ENCODE measurements at places on chromosomes 3 and 15. TPM values are rescaled to one million over a fixed set of nuclear protein-coding genes. Genes with fewer than 3 reads are reported as not detected.
A peak's percentile ranks its signal among the peaks of the same experiment; 100 is the strongest.

DNA sequence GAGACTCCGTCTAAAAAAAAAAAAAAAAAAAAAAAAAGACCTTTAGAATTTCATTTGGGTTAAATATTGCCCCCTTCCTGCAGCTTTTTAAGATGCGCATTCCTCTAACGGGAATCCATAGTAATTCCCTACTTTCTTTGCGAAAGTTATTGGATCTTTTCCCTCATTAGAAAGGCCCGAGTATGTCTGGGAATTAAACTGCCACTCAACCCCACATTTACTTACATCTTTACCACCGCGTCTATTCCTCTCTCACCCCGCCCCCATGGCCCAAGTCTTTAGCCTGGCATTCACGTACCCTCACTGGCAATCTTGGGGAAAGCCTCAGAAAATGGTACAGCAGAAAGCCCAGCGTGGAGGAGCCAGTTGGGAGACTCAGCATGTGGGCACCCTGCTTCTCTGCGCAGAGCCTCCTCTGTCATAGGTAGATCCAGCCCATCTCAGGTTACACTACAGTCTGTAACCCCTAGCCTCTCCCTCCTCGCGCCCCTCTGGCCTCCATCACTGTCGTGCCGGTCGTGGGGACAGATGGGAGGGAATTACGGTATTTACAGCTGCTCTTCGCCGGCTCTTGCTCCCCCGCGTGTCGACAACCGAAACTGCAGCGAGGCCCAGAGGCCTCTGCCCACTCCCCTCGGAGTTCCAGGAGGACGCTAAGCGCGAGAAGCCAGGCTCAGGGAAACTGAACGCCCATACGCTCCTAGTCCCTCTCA lies 6.4 kb upstream of the ANKDD1A start:
- peak; percentile 91 for DNase-seq

GRCh38 chr3:15638891-15639262 lies 37.3 kb downstream of the BTD start:
- no peak for DNase-seq

DNA sequence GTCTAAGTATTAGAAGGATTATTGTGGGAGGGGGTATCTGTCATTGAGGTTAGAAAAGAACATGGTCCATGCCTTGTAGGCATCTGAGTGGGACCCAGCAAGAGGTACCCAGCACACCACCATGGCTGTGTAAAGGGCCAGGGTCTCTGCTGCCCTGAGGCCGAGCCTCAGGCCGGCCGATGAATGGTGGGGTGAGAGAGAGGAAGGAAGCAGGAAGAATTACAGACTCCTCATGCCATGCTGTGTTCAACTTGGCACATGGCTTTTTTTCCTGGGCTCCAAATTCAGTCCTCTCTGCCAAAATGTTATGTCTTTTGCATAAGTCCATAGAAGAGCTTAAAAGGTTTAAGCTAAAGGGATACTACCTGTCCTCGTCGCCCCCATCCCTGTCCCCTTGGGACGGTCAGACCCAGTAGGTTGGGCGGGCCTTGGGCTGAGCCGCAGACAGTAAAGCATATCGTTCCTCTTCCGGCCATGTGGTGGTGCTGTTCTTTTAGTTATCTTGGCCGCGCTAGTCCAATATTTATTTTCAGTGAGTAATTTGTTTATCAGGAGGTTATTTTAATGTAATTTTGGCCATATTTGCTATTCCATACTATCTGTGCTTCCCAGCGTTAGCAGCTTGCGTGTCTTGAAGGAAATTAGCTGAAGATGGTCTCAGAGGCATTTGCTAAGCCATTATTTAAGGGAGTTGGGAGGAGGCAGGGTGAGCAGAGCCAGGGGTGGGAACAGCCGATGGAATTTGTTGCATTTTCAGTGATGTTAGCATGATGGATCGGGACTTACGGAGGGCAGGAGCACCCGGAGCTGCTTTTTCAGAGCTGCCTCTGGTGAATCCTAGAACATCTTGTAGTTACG lies 152.4 kb downstream of the AGBL1 start:
- peak; percentile 51 for DNase-seq

DNA sequence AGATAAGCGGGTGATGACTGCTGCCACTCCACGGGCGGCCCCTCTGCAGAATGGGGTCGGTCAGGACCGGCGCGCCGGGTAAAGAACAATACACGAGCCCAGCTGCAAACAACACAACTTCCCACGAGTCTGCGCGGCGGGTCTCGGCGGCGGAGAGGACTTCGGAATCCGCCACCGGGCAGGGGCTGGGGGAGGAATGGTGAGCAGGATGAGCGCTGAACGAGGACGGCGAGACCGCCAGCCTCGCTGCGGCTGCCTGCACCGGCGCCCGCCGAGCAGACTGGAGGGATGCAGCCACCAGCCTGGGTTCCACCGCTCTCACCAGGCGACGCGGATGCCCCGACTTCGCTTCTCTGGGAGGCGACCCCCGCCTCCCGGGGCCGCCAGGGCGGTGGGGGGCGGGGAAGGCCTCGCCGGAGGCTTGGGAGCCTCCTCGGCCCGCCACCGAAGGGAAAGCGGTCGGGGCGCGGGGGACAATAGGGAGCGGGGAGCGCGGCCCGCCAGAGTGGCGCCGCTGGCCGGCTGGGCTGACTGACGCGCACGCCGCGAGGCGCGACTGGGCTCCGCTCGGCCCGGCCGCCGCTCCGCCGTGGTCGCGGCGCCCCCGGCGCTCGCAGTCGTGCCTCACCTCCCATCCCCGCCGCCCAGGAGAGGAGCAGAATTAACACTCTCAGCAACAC lies 515 bp downstream of the ADAM10 start:
- DNase-seq = peak; percentile 68

- no peak for DNase-seq
These were observed 339.0 kb downstream of the IL5RA start for GRCh38 chr3:2771193-2771592.

The KBTBD13 gene
- not detected for total RNA-seq
